ENCODE measurements at places on chromosomes 12 and 14.

DNA sequence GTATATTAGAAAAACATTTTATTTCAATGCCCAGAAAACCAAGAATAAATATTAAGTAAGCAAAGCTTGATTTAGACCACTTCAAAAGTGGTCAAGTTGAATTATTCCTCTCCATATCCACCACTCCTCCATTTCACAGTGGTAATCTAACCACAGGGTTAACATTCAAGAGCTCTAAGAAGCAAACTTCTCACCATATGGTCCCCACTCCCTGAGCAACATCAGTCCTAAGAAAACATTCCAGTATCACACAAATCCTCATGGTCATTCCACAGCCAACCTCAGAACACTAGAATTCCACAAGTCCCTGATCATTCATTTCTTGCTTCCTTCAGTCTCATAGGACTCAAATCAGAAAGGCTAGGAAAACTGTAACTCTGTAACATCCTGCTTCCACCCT, 47.9 kb downstream of the ST8SIA1 start:
- no peak for DNase-seq

GRCh38 chr12:34384693-34385092, 362.4 kb downstream of the ALG10 start:
- DNase-seq, result no peak

DNA sequence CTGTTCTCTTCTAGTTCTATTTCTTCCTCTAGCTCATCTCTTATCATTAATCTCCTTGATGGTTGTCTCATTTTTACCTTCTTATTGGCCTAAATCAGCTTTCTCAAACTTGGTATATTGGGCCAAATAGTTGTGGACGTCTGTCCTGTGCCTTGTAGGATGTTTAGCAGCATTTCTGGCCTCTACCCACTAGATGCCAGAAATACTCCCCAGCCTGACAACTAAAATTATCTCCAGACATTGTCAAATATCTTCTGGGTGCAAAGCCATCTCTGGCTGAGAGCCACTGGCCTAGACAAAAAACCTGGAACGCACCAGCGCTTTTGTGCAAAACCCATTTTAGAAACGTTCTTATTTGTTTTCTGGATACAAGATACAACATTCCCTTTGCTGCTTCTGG, 38.8 kb upstream of the LRRC10 start:
- DNase-seq, result no peak

- DNase-seq, result no peak
Observed at GRCh38 chr12:22576473-22576872, 32.1 kb upstream of the C2CD5 start.

DNA sequence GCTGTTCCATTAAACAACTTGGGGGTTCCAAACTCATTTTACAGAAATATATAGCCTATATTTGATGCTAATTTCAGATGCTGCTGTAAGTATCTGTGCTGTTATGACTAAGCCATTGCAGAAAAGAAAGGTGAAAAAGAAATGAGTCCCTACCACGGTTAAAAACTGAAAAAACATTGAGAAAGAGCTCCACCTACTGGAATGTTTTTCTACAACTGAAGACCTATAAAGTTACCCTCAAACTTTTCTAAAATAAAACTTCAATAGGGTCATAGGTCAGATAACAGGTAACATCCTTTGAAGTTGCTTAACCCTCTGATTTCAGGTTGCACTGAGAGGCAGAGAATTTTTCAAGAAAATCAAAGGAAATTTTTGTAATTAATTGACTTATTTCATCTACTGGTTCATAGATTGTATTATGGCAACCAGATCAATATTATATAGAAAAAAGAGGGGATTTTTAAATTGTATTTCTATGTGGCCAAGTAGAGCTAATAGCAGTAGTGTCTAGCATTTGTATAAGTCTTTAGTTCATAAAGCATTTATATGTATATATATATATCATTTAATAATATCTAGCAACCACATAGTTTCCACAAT, 279.9 kb downstream of the RPS29 start:
- DNase-seq, result no peak

GRCh38 chr14:23601845-23602180, 23.2 kb upstream of the JPH4 start:
- DNase-seq, result no peak

DNA sequence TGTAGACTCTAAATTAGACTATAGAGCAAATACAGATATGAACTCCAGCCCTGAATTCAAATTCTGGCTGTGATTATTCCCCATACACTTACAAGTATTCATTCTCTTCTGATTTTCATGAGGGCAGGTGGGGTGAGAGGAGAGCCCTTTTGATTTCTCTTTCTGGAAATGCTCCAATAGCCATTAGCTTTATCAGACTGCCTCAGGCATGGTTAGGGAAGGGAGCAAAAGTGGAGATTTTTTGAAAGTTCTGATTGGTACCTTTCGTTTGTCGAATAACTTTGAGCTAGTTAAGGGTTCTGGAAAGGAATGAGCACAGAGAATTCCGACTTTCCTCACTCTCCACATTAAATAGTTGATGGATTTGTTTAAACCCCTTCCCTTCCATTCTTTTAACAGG, 7.8 kb downstream of the HOXC5 start:
- DNase-seq, result no peak

DNA sequence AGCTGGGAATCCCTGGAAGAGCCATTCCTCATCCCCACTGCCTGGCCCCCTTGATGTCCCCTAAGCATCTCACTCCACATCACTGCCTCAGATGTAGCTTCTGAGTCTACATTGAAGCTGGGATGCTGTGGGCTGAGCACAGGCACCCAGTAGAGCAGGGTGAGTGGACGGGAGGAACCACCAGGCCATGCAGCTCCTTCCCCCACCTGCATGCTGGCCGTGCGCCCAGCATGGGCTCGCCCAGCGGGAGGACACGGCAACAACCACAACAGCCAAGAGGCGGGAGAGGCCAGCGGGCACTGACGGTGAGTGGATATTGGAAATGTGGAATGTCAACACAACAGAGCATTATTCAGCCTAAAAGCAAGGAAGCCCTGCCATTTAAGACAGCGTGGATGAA, 310.9 kb downstream of the ADGRD1 start:
- no peak for DNase-seq

DNA sequence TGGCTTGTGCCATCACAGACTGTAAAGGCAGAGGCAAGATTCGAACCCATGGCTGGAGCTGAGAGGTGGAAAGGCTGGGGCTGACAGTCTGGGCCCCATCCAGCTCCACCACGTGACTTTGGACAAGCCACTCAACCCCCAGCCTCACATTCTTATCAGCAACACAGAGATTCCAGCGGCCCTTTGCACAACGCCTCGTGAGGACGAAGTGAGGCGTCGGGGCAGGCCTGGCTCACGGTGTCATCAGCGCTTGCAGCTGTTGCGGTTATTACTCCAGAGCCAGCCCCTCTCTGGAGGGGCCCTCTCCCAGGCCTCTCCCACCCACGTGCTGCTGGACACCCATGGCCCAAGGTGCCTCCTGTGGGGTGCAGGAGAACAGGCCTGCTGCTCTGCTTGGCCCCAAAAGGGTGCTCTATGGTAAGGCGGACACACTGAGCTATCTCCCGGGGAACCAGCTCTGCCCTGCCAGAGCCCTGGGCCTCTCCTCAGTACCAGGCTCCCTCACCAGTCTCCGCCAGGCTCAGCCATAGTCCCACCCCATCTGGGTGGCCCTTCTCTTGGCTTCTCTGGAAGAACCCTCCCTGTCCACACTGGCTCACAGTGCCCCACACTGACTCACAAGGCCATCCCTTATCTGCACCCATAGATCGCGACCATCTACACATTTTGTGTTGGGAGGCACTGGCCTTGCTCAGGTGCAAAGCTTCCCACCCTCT, 21.1 kb downstream of the CHGA start:
- no peak for DNase-seq

GRCh38 chr12:38915429-38916182, 10.2 kb upstream of the CPNE8 start:
- no peak for DNase-seq

DNA sequence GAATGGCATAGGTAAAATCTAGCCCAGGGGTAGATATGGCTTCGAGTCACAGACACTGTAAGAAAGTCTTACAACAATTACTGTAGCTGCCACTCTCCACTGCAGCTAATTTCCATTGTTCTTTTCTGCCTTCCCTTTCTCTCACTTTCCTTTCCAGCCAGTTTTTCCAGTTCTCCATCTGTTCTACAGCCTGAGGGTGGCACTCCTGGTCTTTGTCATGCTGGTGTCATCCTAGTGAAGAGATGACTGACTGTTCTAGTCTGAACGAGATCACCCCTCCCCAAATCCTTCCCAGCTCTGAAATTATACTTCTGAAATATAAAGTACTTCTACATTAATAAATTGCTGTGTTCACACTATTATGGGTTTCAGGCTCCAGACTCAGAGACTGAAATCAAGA, 74.2 kb upstream of the CSRP2 start:
- DNase-seq, result no peak

- no peak for DNase-seq
Observed at GRCh38 chr12:112199136-112199535, 73.8 kb downstream of the TRAFD1 start.

- DNase-seq, result no peak
Observed at GRCh38 chr14:81485372-81485771, 48.3 kb downstream of the SEL1L start.

DNA sequence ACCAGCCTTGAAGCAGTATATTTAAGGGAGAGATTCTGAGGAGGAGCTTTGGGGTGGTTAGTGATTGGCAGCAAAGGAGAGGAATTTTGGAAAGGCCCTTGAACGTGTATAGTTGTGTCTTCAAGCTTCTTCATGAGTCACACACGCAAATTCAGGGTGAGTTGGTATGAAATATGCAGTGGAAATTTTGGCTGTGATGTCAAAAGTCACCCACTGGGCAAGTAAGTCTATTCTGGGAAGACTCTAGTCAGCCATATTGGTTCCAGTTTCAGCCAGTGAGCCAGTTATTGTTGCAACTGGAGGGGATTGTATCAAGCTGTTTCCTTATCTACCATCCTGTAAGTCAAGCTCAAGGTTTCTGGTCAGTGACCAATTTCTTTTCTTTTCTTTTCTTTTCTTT, 32.0 kb upstream of the VASH1 start:
- no peak for DNase-seq

GRCh38 chr12:27787559-27787958, 7.5 kb upstream of the MANSC4 start:
- DNase-seq, result no peak
